Activated CD4-positive, alpha-beta memory T cell treated with anti-CD3 and anti-CD28 coated beads for 36 hours (primary cell): ENCODE measurements at places on chromosomes 5 and 9. TPM values are rescaled to one million over a fixed set of nuclear protein-coding genes. Genes with fewer than 3 reads are reported as not detected.

Gene ZNF346
- total RNA-seq = 15.6 TPM

Gene RAB24
- 21.7 TPM for total RNA-seq

GRCh38 chr5:126384985-126385384 lies 38.2 kb upstream of the GRAMD2B start:
- no peak for DNase-seq
- no peaks in the 10 kb centered on the region for H3K36me3 ChIP-seq
- H3K4me3 ChIP-seq = no peak overlapping the region
- H3K4me1 ChIP-seq = no peaks in the 10 kb centered on the region

GRCh38 chr5:10331341-10331796 lies 22.1 kb upstream of the MARCHF6 start:
- H3K27ac ChIP-seq = no peak overlapping the region
- H3K4me1 ChIP-seq = peaks cover 4% of the 10 kb centered on the region
- peaks cover 31% of the 10 kb centered on the region for H3K27me3 ChIP-seq
- no peak for DNase-seq

DNA sequence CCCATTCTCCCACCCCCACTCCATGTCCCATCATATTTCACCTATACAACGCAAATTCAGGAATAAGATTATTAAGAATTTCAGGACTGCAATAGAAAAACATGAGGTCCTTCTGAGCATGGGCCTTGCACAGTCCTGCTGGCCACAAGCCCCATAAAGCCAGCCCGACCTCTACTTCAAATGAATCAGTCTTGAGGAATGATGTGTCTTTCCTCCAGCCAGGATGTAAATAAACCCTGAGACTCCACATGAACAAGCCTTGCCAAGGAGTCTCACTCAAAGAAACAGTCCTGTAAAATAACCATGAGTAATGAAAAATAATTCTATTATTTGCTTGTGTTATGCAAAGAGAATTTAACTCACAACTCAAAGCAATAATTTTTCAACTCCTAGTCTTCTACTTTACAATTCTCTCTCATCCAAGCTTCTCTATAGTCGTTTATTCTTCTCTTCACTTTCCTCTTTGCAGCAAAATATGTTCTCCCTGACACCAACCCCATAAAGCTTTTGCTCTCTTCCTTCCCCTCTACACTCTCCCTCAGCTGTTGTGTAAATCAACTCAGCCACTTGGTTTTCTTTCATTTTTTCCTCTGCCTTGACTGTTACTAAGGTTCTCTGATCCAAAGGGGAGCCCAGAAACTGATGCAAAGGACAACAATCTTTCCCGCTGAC lies 140.1 kb upstream of the MOCS2 start:
- H3K27ac ChIP-seq = no peak overlapping the region
- DNase-seq = no peak
- peaks cover 3% of the 10 kb centered on the region for H3K27me3 ChIP-seq
- no peak overlapping the region for H3K4me3 ChIP-seq

DNA sequence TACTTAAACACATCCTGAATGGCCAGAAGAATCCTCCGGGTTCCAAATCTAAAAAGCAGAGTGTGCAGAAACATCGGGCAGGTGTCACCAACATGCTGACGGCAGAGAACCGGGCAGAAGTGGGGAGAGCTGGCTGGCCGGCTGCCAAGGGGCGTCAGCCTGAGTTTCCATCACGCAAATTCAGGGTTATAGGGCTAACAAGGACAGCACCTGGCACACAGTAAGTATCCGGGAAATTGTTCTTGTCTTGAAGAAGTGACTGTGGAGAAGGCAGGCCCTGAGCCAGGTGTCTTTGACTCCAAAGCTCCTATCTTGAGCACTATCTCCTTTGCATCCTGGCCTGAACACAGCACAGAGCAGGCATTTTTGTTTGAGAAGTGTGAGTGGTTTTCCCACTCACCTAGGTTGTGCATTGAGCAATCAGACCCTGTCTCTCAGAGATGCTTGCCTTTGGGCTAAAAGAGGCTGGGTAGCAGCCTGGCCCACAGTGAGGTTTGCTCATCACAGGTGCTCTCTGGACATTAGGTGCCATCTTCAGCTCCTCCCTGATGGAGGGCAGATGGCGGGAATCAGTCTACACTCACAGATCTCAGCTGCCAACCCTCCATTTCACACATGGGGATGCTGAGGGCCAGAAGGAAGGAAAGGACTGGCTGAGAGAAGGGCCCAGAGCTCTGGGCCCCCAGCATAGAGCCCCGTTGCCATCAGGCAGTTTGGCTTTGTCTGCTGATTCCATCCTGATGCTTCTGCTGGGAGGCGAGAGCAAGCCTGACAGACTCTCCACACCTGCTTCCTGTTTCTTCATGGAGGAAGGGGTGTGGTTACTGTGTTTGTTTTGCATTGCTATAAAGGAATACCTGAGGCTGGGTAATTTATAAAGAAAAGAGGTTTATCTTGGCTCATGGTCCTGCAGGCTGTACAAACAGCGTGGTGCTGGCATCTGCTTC lies 52.8 kb downstream of the WHRN start:
- no peak overlapping the region for H3K4me3 ChIP-seq
- H3K36me3 ChIP-seq = no peaks in the 10 kb centered on the region
- H3K4me1 ChIP-seq = peaks cover 27% of the 10 kb centered on the region
- peak; percentile 59 for DNase-seq

GRCh38 chr5:56786346-56786745 lies 29.0 kb upstream of the MAP3K1 start:
- H3K4me3 ChIP-seq = no peak overlapping the region
- peaks cover 1% of the 10 kb centered on the region for H3K27me3 ChIP-seq
- peaks cover 3% of the 10 kb centered on the region for H3K4me1 ChIP-seq
- DNase-seq = no peak

GRCh38 chr5:57450991-57451876 lies 31.4 kb downstream of the ACTBL2 start:
- peaks cover 7% of the 10 kb centered on the region for H3K4me1 ChIP-seq
- H3K36me3 ChIP-seq = no peaks in the 10 kb centered on the region
- H3K27me3 ChIP-seq = peaks cover 5% of the 10 kb centered on the region
- DNase-seq = no peak
- no peak overlapping the region for H3K27ac ChIP-seq

DNA sequence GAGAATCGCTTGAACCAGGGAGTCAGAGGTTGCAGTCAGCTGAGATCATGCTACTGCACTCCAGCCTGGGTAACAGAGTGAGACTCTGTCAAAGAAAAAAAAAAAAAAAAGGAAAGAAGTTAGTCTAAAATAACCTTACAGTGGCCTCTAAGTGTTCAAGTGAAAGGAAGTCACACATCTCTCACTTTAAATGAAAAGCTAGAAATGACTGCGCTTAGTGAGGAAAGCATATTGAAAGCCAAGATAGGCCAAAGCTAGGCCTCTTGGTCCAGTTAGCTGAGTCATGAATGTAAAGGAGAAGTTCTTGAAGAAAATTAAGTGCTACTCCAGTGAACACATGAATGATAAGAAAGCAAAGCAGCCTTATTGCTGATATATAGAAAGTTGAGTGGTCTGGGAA lies 38.1 kb downstream of the ITGA1 start:
- no peak overlapping the region for H3K4me3 ChIP-seq
- H3K4me1 ChIP-seq = peaks cover 8% of the 10 kb centered on the region
- peaks cover 1% of the 10 kb centered on the region for H3K36me3 ChIP-seq

DNA sequence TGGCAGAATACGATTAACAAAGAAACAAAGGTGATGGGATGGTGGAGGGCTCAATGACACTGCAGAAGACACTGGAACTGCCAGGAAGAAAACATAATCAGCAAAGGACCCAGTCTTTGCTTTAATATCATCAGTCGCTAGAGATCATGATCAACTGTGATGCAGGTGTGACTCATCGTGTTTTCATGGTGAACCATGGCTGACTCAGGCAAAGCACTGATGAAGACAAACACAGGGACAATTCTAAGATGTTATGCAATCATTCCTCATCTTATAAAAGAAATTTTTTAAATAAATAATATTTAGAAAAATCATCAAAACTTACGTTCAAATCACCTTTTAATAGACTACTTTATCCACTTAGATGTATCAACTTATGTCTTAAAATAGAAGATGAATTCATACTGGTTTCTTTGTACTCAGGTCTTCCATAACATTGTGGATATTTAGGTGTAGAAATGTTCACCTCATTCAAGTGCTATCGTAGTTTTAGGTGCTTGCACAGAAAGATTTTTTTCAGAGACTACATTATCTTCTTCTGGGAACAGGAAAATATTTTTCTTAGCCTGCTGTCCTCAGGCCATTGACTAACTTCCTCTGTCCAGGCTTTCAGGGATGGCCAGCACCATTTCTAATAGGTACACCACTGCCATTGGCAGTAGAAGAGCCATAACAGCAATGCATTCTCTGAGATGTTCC lies 673.4 kb upstream of the MEF2C start:
- no peak for DNase-seq
- no peak overlapping the region for H3K4me3 ChIP-seq
- no peaks in the 10 kb centered on the region for H3K4me1 ChIP-seq
- H3K27me3 ChIP-seq = no peaks in the 10 kb centered on the region

- H3K4me1 ChIP-seq = no peaks in the 10 kb centered on the region
- no peak for DNase-seq
- H3K4me3 ChIP-seq = no peak overlapping the region
- no peaks in the 10 kb centered on the region for H3K27me3 ChIP-seq
Measured at GRCh38 chr5:61071526-61071925, 90.7 kb downstream of the SMIM15 start.

GRCh38 chr9:110135846-110136245 lies 72.1 kb downstream of the C9orf152 start:
- no peak overlapping the region for H3K27ac ChIP-seq
- H3K4me3 ChIP-seq = no peak overlapping the region
- peaks cover 5% of the 10 kb centered on the region for H3K4me1 ChIP-seq
- no peaks in the 10 kb centered on the region for H3K27me3 ChIP-seq

DNA sequence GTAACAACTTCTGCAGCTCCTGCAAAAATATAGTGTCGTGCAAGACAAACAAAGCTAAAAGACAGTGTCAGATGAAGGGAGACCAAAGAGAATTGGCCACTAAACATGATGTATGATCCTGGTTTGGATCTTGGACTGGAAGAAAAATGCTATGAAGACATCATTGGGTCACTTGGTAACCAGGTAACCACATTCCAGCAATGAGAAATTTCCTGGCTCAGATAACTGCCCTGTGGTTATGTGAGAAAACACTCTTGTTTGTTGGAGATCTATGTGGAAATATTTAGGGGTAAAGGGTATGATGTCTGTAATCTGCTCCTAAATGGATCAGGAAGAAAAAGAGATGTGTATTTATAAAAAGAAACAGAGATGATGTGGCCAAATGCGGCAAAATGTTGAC lies 45.5 kb upstream of the ANKRD33B start:
- DNase-seq = no peak
- no peaks in the 10 kb centered on the region for H3K36me3 ChIP-seq
- no peaks in the 10 kb centered on the region for H3K27me3 ChIP-seq
- no peaks in the 10 kb centered on the region for H3K4me1 ChIP-seq
- no peak overlapping the region for H3K27ac ChIP-seq

DNA sequence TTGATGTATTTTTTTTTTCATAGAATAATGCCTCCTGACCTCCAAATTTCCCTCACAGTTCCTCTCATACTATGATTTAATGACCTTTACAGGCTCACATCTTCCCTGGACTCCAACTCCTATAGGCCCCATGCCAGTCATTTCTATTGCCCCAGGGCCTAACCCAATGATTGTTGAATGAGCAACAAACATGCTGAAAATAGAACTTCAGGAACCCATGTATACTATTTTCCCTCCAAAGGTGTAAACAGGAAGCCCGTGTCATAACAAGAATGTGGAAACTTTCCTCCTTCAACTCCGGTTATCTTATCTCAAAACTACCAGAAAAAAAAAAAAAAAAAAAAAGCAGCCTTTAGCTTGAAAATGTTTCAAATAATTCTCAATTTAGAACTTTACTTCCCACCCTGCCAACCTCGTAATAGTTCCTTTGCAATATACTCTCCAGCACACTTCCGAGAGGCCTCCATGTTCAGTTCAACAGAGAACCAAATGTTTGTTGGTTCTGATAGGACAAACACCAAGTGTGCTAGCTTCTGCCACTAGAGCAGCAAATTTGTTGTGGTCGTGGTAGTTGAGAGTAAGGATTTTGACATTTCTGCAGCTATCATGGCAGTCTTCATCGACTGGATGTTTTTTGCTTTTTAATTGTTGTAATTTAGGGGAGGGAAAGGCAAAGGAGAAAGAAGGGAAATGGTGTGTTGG lies 25.8 kb downstream of the TRPM6 start:
- no peaks in the 10 kb centered on the region for H3K27me3 ChIP-seq
- peaks cover 6% of the 10 kb centered on the region for H3K4me1 ChIP-seq
- H3K27ac ChIP-seq = no peak overlapping the region
- H3K36me3 ChIP-seq = no peaks in the 10 kb centered on the region

- no peaks in the 10 kb centered on the region for H3K36me3 ChIP-seq
- no peaks in the 10 kb centered on the region for H3K4me1 ChIP-seq
- peak; percentile 60 for DNase-seq
- H3K27me3 ChIP-seq = peaks cover 39% of the 10 kb centered on the region
- no peak overlapping the region for H3K4me3 ChIP-seq
Measured at GRCh38 chr5:53381-54174, 38.4 kb upstream of the PLEKHG4B start.

GRCh38 chr5:37554938-37555337 lies 175.8 kb downstream of the WDR70 start:
- DNase-seq = no peak
- peaks cover 5% of the 10 kb centered on the region for H3K4me1 ChIP-seq
- no peak overlapping the region for H3K4me3 ChIP-seq
- no peaks in the 10 kb centered on the region for H3K27me3 ChIP-seq

DNA sequence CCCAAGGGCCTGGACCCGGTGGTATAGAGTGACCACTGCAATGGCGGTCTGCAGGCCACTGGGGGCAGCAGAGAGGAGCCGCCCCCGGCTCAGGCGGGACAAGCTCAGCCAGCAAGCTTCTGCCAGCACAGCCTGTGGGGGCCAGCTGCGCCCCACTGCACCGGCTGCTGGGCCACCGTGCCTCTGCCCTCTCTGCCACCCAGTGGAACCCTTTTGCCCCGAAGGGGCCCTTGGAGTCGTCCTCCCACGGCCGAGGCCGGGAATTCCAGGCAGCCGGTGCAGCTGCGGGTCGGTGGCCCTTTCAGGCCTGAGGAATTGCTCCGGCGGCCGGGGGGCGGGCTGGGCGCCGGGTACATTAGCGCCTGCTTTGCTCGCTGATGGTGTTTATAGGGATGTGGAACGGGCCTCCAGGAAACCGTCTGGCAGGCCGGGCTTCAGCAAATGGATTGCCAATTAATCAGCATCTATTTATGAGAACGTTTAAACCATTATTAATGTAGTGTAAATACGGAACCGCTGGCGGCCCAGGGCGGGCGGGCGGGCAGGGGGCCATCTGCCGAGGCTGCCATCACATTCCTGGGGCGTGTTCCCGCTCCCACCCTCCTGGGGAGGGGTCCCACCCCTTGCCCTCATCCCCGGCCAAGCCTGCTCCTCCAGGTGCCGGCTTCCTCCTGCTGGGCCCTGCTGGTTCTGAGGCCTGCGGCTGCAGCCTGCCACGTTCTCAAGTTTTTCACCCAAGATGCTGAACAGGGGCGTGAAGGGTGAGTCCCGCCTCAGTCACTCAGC lies 127.4 kb downstream of the BARX1 start:
- H3K4me1 ChIP-seq = peaks cover 10% of the 10 kb centered on the region
- H3K4me3 ChIP-seq = no peak overlapping the region
- H3K27me3 ChIP-seq = peaks cover 27% of the 10 kb centered on the region
- H3K36me3 ChIP-seq = no peaks in the 10 kb centered on the region
- no peak overlapping the region for H3K27ac ChIP-seq
- DNase-seq = peak; percentile 54

- peaks cover 6% of the 10 kb centered on the region for H3K4me1 ChIP-seq
- DNase-seq = no peak
- no peak overlapping the region for H3K4me3 ChIP-seq
- H3K36me3 ChIP-seq = no peaks in the 10 kb centered on the region
- H3K27ac ChIP-seq = no peak overlapping the region
- H3K27me3 ChIP-seq = no peaks in the 10 kb centered on the region
Measured at GRCh38 chr5:98489021-98489420, 284.4 kb upstream of the RGMB start.
